ENCODE measurements at places on chromosomes 5 and 9.
A peak's percentile ranks its signal among the peaks of the same experiment; 100 is the strongest.

- DNase-seq = no peak
These were observed 77.0 kb downstream of the DCP2 start for GRCh38 chr5:113053511-113053995.

DNA sequence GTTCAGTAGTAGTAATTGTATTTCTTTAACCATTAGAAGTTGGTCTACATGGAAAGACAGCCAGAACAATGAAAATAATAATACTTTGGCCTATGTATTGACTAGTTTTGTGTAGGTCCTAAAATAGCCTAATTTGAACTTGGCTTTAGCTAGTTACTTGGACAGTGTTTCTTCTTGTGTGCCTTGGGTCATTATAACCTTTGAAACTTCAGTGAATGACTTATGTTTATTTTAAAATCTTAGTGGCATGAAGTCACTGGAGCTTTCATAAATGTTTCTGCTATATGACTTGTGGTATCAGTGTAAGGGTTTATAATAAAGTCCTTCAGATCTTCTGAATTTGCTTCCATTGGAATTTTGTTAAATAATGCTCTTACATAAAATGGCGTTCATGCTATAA, 2.6 kb upstream of the FAM120AOS start:
- DNase-seq = no peak

- DNase-seq = peak; percentile 37
These were observed 7.9 kb upstream of the MED27 start for GRCh38 chr9:132087438-132088030.

GRCh38 chr5:31781772-31782171, 142.8 kb downstream of the PDZD2 start:
- no peak for DNase-seq

- no peak for DNase-seq
These were observed 152.4 kb upstream of the RAPGEF1 start for GRCh38 chr9:131892162-131892707.

Data from C1 segment of cervical spinal cord (tissue), 14 donors.